Activated CD4-positive, alpha-beta memory T cell treated with anti-CD3 and anti-CD28 coated beads, Interleukin-2, amount 10 ng/mL, durations not matched to agents 7 days and 5 days (primary cell): ENCODE measurements at places on chromosomes 3 and 15.

DNA sequence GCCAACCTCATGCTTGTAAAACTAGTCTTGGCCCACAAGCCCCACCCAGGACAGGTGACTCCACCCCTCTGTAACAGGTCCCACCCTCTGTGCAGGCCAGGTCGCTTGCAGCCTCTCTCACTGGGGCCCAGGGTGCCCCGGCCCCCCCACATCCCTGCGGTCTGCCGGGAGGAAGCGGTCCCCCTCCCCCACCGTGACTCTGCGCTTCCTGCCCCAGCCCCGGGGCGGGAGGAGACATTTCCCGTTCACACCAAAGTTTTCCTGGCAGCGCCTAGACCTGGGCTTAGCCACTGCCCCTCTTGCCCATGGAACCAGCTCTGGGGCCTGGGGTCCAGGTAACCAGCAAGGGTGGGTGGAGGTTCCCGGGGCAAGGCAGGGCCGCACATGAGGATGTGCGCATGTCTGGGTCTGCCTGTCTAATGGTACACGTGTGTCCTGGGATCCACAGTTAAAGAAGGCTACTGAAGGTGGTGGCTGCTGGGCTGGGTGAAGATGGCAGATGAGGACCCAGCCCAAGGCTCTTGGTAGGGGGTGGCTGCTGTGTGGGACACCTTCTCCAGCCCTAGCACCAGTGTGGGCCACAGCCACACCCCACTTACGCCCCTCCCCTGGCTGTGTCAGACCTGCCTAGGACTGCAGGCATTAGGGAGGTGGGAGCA, 8.4 kb downstream of the NBEAL2 start:
- DNase-seq, result peak; percentile 94

- DNase-seq, result peak; percentile 55
These were observed 33.0 kb downstream of the BLM start for GRCh38 chr15:90750186-90750585.

- no peak for DNase-seq
These were observed 17.9 kb downstream of the ILDR1 start for GRCh38 chr3:122004107-122004506.

- no peak for DNase-seq
These were observed 228.1 kb downstream of the SNRPN start for GRCh38 chr15:25182736-25183445.

DNA sequence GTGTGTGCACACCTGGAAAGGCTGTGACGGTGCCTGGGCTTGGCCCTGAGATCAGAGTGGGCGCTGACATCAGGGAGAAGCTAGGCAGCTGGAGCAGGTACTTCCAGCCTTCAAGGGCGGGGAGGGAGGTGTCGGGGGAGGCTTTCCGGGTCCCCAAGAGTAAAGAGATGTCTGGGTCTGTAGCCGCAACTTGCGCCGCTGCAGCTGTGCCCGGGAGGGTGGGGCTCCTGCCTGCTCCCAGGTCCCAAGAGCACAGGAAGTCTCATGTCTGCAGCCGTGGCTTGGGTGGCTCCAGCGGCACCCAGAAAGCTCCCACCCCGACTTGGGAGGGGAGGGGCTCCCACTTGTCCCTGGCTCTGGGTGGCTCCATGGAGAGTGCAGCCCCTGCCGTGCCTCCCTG, 103.2 kb upstream of the BNIP2 start:
- DNase-seq, result peak; percentile 32

DNA sequence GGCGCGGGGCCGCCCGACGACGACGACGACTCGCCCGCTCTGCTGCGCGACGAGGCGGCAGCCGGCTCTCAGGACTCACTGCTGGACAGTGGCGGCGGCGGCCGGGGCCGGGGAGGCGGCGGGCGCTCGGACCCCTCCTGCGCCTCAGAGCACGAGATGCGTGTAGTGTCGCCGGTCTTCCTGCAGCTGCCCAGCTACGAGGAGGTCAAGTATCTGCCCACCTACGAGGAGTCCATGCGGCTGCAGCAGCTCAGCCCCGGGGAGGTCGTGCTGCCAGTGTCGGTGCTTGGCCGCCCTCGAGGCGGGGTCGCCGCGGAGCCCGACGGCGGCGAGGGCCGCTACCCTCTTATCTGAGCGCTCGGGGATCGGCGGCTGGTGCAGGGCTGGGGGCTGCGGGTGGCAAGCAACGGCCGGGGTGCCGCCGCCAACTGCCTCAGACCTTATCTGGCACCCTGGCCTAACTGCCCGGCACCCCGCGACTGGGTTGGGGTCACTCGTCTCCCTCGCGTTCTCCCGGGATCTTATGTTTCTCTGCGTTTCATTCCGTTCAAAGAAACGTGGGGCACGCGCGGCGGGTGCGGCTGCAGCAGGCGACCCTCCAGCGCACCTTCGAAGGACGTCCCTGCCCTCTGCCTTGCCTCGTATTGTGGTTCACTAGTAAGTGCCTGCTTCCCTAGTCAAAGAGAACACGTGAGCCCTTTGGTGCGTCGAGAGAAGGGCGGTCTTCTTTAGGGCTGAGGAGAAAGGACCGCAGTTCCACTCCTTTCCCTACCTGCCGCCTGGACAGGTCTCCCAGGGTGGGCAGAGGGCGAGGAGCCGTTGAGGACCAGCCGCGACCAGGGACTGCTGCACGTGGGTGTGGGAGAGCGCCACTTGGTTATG, 1.0 kb downstream of the C3orf80 start:
- no peak for DNase-seq

GRCh38 chr15:66749841-66750575, 48.0 kb downstream of the SMAD6 start:
- no peak for DNase-seq

DNA sequence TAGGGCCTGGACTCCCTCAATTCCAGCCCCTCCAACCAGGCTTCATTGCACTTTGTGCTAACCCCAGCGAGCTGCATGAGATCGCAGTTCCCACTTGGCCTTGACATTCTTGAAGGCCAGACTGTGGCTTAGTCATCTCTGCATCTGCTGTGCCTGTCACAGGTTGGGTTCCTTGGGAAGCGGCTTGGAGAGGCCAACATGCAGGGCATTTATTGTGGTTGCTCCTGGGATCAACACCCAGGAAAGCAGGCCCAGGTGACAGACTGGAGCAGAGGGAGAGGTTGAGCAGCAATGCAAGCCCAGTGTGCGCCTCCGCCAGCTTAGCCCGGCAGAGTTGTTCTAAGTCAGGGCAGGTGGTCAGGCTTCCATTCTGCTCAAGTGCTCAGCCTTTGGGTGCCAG, 10.5 kb downstream of the ABCF3 start:
- no peak for DNase-seq

DNA sequence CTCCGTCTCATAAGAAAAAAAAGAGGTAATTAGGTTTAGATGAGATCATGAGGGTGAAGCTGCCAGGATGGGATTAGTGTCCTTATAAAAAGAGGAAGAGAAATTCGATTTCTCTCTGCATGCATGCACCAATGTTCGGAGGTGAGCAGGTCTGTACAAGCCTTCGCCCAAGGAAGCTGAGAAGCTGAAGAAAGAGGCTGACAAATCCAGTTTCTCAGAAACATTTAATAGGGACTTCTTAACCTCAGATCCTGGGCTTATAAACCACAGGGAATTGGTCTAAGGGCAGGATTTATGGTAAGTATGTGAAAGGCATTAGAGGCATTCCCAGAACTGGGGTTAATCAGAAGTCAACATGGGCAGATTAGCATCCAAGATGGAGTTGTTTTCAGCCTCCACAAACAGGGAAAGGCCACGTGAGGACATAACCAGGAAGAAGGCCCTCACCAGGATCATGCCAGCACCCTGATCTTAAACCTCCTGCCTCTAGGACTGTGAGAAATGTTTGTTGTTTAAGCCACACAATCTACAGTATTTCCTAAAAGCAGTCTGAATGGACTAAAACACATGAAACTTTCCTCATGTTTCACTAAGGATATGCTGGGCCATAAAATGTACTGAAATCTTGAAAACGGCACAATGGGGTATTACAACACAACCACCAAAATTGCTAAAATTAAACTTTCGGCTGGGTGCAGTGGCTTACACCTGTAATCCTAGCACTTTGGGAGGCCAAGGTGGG, 11.3 kb downstream of the SHISA5 start:
- no peak for DNase-seq

GRCh38 chr15:78194568-78194925, 39.8 kb downstream of the ACSBG1 start:
- DNase-seq, result no peak

GRCh38 chr3:111712294-111713167, 117.4 kb upstream of the ZBED2 start:
- DNase-seq, result no peak

- DNase-seq, result no peak
These were observed 44.9 kb upstream of the PARP14 start for GRCh38 chr3:122635789-122636188.

GRCh38 chr3:79286882-79287281, 480.9 kb downstream of the ROBO1 start:
- DNase-seq, result no peak

DNA sequence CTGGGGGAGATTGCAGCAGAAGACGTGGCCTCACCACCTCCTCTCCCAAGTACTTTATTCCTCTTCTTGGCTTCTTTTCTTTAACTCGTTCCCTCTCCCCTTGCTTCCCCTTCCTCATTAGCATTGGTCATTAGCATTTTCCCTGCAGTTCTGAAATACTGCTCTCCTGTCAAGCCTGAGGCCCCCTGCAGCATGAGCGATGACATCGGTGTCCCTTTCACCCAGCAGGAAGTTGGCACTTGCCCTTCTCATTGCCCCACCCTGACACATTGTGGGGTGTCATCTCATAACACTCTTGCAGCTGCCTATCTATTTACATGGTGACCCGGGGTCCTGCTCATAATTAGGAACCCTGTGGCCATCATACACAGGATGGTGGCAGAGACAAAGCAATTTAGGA, 167.1 kb downstream of the ARRDC4 start:
- DNase-seq, result no peak

DNA sequence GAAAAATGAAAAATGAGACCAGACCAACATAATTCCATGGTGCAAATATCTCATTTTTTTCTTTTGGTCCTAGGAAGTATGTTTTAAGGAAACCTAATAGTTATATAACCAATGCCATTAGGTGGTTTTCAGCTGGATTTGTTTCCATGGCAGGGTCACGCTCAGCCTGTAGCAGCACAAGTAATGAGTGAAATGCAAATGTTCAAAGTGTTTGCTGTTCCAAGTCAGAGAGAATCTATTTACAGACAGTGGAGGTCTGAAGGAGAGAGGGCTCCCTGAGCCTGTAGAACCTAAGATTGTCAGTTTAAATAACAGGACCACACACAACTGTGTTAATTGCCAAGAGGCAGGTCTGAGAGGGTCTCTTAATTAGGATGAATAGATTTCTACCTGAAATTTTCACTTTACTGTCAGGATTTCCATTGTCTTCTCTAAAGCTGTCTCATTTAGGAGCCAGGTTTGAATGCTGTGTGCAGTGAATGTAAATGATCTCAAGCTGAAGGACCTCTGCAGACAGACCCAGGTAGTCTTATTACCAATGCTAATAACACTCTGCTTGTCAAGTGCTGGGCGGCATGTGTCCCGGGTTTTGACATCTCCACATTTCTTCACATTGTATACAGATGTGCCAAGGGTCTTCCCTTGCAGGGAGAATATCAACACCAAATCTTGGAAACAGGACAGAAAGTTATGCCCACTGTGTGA, 317.3 kb upstream of the NECTIN3 start:
- DNase-seq, result no peak

GRCh38 chr3:108861401-108861800, 38.8 kb downstream of the TRAT1 start:
- DNase-seq, result no peak

- no peak for DNase-seq
These were observed 59.4 kb upstream of the MEF2A start for GRCh38 chr15:99506399-99506798.

DNA sequence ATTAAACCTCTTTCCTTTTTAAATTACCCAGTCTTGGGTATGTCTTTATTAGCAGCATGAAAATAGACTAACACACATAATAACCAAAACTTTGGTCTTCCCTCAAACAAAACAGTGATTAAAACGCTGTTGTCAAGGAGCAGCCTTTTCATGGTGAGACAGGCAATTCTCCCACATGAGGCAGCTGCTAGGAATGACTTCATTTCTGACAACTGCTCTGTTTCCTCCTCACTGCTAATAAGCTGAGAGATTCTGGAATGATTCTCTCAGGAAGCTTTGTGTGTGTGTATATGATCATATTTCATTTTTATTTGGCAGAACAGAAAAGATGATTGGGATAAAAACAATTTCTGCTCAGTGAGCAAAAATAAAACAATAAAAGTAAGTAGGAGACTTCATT, 580.6 kb upstream of the ADAMTS9 start:
- DNase-seq, result no peak

- no peak for DNase-seq
These were observed 131.2 kb downstream of the RBMS3 start for GRCh38 chr3:29412110-29412509.

GRCh38 chr15:74213858-74214284, 11.3 kb upstream of the STRA6 start:
- no peak for DNase-seq

DNA sequence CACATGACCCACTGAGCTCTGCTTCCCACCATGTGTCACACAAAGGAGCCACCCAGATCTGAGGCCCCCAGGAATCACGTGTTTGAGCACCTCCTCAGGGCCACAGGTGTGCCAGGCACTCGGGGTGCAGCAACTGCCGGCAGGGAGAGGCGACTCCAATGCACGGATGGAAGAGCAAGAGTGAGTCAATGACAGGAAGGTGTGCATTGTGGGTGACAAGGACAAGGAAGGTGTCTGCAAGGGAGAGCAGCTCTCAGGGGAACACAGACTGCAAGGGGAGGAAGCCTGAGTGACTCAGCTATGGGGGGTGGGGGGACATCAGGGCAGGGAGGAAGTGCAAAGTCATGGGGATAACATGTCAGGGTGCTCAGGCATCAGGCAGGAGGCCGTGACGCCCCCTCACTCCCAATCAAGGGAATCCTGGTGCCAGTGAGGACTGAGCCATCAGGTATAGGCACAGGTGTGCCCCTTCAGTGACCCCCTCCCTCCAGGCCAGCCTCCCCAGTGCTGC, 67.4 kb downstream of the NUP210 start:
- peak; percentile 18 for DNase-seq

GRCh38 chr3:58452176-58452575, 18.5 kb upstream of the PDHB start:
- DNase-seq, result no peak

GRCh38 chr3:71629711-71630110, 46.2 kb upstream of the FOXP1 start:
- no peak for DNase-seq

GRCh38 chr3:137191133-137191923, 233.5 kb downstream of the IL20RB start:
- no peak for DNase-seq

DNA sequence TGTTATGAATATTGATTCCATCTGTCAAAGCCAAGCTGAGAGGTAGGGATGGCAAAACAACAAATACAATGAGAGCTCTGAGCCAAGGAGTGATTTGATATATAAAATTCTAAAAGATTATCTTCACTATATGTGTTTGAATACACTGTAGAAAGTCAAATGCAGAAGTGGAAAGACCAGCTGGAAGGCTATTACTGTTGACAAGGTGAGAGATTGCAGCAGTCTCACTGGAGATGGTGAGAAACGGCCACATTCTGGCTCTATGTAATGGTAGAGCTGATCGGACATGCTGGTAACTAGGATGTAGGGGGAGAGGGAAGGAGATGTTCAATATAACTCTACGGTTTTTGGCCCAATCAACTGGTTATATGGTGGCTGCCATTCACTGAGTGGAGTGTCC, 434.2 kb upstream of the SUCLG2 start:
- DNase-seq, result no peak

- no peak for DNase-seq
These were observed 106.7 kb downstream of the ZNF385D start for GRCh38 chr3:21644268-21644667.

- no peak for DNase-seq
These were observed 820.4 kb upstream of the ALCAM start for GRCh38 chr3:104546301-104546700.

GRCh38 chr3:47586746-47587145, 8.1 kb upstream of the CSPG5 start:
- DNase-seq, result no peak

- DNase-seq, result peak; percentile 46
These were observed 241.7 kb upstream of the ICE2 start for GRCh38 chr15:60720493-60721256.
